Inflammatory macrophage treated with lipopolysaccharide for 1 hour (primary cell): ENCODE measurements at places on chromosomes 7 and 10.

GRCh38 chr7:82131215-82131614 lies 312.4 kb downstream of the CACNA2D1 start:
- DNase-seq = no peak

- peak; percentile 91 for DNase-seq
Measured at GRCh38 chr10:17785276-17785930, 23.7 kb upstream of the MRC1 start.

- no peak for DNase-seq
Measured at GRCh38 chr10:60353519-60354258, 36.0 kb downstream of the ANK3 start.

DNA sequence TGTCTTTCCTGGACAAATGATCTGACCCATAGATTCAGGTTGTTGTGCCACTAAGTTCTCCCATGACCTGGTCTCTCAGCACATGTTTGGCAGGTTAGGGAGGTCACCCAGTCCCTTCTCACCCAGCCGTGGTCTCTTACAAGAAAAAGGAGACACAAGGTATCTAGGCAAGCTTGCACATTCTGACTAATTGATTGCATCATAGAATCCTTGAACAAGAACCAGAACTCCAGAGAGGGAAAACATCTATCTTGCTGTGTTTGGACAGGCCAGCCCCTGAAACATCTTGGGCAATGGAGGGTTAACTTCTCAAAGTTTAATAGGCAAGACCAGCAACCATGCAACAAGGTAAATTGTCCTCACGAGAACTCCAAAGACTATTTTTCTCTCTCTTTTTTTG lies 8.5 kb upstream of the HK1 start:
- no peak for DNase-seq

GRCh38 chr7:157652161-157652953 lies 315.6 kb downstream of the DNAJB6 start:
- no peak for DNase-seq

DNA sequence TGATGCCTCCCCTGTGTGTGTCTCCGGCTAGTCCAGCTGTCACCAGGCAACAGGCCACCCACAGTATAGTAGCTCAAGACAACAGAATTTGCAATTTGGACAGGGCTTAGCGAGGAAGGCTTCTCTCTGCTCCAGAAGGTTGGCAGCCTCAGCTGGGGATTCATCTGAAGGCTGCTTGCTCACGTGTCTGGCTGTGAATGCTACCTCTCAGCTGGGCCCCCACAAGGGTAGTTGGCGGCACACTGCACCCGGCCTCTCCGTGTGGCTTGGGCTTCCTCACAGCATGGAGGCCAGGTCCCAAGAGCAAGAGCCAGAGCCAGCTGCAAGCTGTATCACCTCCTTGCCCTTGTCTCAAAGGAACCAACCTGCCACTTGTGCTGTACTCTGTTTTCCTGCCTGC lies 19.2 kb downstream of the ECHDC3 start:
- no peak for DNase-seq

DNA sequence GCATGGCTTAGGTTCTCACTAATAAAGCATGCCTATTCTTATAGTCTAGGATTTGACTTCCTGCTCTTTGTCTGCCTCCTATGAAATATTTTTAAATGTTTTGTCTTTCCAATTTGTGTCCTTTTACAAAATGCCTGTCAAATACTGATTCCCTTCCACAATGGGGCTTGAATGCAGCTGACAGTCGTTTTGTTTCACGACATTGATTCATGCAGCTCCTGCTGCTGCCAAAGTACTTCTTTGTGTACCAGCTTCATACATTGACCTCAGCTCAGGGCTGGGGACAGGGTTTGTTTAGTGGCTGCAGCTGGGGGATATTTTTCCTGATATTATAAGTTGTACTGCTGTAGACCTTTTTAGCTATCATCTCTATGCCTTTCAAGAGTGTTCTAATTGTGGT lies 371.9 kb upstream of the CHRM2 start:
- DNase-seq = no peak

DNA sequence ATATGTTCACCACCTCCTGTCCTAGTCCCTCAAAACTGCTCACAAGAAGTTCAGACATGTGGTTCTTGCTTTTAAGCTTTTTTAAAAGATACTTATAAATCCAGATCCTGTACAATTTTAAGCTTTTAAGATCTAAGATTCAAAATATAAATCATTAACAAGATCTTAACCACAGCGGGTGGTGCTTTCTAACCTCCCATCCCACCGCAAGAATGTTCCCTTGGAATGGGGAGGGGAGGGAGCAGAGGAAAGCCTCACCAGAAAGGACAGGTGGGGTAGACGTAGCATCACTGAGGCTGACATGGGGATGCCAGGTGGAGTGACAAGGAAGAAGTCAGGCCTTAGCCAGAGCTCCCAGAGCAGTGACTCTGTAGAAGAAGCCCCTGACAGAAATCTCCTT lies 133.5 kb downstream of the C1GALT1 start:
- no peak for DNase-seq

DNA sequence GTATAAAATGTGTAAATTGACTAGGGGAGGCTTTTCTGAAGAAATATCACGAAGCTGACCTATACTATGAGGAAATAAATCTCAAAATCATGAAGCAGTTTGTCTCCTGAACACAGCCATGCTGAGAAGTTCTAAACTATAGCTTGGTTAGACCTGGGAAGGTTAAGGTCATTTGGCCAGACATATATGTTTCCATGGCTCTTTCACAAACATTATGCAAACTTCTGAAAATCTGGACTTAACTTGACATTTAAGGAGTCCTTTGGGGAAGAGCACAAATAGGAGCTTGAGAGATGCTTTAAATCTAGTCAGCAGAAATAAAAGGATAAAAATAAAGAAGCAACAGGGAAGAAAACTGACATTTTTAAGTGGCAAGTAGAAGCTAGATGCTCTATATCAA lies 115.9 kb upstream of the MEOX2 start:
- no peak for DNase-seq

GRCh38 chr10:13882119-13882711 lies 295.4 kb downstream of the PRPF18 start:
- DNase-seq = peak; percentile 89

DNA sequence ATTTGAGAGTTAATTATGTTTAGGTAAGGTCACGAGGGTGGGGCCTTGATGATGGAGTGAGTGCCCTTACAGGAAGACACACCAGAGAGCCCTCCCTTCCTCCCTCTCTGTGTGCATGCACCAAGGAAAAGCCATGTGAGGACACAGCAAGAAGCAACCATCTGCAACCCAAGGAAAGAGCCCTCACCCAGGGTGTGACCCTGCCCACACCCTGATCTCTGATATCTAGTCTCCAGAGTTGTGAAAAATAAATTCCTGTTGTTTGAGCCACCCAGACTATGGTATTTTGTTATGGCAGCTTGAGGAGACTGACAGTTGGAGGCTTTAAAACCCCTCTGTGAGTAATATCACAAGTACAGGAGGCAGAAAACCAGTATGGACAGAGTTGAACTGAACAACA lies 15.0 kb upstream of the MCM10 start:
- DNase-seq = no peak
